Left cardiac atrium (tissue), 4 donors: ENCODE measurements at places on chromosomes 4 and X. TPM values are rescaled to one million over a fixed set of nuclear protein-coding genes. Genes with fewer than 3 reads are reported as not detected.
A peak's percentile ranks its signal among the peaks of the same experiment; 100 is the strongest.

RGN gene
- 13.9 TPM for total RNA-seq

- no peak for DNase-seq
Observed at GRCh38 chr4:116143198-116143597, 942.2 kb downstream of the TRAM1L1 start.

- no peak for DNase-seq
Observed at GRCh38 chr4:77745792-77746191, 73.4 kb downstream of the CNOT6L start.

PCDH19 gene
- total RNA-seq = 0.76 TPM

- DNase-seq = no peak
Observed at GRCh38 chr4:152427981-152428380, 107.9 kb downstream of the FBXW7 start.

- no peak for DNase-seq
Observed at GRCh38 chr4:168908851-168909273, 101.2 kb downstream of the CBR4 start.

GRCh38 chr4:25174674-25175073 lies 14.4 kb upstream of the SEPSECS start:
- DNase-seq = no peak

DNA sequence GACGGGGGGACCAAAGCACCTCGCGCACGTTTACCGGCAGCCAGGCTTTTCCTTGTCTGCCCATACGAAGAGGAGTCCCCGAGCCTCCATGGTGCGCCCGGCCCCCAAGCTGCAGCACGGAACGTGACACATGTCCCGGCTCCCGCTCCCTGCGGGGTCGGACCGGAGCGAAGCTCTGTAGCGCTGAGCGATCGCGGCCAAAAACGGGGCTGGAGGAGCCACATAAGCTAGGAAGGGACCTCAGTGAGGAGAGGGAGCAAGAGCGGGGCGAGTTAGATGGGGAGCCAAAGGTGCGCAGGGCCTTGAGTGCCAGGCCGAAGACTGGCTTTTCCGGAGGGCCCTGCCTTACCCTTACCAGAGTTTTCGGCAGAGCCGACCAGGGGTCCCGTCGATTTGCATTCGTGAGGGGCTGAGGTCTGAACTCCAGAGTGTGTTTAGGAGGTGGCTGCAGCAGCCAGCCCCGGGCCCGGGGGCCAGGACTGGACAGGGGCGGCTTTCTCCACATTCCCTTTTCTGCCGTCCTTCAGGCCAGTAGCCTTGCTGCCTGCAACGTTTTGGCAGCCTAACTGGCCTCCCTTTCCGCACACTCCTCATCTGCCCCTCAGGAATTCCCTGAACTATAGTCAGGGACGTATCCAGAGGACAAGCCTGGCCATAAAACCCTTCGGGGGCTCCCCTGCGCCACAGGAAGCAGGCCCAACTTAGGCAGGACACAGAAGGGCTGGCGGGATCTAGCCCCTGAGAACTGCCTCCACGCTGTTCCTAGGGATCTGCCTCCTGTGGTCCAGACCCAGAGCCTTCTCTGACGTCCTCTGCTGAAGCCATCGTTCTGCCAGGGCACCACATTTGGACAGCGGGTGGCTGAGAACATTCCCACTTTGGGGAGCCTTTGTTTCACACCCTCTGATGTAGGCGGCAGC lies 689 bp downstream of the SSR4 start:
- no peak for DNase-seq

GRCh38 chrX:42714981-42715700 lies 62.8 kb downstream of the PPP1R2C start:
- peak; percentile 46 for DNase-seq

DNA sequence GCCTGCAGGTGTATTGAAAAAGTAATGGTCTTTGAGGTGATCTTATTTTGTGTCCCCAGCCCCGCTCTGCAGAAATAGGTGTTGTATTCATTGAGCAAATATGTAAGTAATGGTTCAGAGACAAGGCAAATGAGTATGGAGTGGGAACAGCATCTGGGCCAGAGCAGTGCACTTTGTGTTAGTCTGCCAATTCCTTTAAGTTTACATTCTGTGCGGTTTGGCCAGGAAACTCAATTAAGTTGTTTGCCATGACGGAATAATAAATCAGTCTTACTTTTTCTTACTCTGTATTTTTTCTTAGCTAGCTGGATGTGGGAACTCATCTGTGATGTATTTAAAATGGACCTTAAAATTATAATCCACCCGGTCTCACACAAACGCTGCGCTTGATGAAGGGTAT lies 12.6 kb downstream of the DCLK2 start:
- no peak for DNase-seq

DNA sequence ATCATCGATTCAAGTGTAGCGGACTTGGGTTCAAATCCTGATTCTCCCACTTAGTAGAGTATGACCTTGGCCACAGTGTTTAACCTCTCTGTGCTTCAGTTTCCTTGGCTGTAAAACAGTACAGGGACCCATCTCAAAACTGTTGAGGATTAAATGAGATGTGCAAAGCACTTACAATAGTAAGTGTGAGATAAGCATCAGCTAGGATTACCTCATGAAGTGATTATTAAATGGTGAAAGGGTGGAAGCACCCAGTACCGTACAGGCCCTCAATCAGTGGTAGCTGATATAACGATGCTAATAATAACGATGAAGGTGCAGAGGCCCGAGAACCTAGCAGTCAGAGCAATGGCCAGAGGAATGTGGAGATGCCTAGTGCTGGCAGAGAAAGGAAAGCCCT lies 45.1 kb downstream of the PRPS1 start:
- no peak for DNase-seq

DNA sequence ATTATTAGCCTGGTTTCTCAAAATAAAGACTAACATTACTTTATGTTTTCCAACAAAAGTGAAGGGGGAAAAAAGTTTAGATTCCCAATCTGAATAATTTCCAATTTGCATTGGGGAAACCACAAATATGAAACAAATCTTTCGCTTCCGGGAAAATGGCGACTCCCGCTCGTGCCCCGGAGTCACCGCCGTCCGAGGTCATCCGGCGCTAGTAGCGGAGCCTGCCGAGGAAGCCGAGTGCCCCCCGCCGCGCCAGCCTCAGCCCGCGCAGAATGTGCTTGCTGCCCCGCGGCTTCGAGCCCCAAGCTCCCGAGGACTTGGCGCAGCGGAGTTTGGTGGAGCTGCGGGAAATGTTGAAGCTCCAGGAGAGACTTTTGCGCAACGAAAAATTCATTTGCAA lies 75.0 kb upstream of the TMPRSS11A start:
- DNase-seq = no peak

DNA sequence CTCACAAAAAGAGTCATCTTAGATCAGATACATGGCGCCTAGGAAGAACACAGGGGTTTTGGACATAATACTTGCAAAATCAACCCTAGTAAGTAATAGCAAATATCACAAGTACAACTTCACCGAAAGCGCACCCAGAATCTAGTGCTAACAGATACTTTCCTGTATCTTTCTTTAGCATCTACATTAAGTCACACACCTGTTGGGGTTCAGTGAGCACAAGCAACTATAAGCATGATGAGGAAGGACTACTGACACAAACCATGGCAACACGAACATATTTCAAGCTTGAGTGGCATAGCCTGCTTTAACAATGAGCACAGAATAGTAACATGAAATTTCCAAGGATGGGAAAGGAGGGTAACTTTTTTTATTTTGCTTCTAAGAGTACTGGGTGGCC lies 116.1 kb downstream of the GPC3 start:
- no peak for DNase-seq

CT83 gene
- not detected for total RNA-seq

DNA sequence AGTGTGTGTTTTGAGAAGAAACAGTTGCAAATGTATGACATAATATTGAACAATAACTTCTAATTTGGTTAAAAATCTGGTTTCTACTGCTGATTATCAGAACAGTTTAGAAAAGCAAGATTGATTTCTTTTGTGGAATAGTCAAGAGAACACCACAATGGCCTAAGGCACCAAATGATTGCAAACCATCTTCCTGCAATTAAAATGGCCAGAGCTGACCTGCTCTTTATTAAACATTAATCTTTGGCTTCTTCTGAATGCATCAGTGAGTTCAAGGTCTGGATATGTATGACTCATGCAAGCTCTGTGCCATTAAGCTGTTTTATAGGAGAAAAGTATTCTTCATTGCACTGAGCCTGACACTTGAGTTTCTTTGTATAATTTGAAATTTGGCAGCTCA lies 107.8 kb upstream of the PDHA2 start:
- no peak for DNase-seq

DNA sequence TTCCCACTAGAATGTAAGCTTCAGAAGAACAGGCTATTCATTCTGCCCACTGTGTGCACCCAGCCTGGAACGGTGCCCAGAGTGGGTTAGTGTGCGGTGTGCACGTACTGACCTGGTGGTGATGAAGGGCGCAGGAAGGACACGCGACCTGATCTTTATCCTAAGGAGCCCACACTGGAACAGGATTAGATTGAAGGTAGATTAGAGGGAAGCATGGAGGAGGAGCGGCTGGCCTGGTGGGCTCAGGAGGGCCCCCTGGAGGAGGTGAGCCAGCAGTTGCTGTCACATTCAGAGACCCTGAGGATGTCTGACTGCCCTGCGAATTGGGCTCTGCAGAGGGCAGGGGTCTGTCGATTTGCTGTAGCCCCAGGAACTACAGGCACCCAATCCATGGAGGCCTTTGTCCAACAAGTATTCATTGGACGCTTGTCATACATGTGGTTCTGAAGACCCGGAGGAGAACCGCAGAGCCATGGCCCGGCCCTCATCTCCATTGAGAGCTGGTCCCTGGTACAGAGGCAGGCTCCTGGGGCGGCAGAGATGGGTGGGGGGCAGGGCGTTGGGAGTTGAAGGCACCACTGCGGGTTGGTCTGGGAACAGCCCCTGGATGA lies 73.2 kb downstream of the HTRA3 start:
- no peak for DNase-seq

TMPRSS11F gene
- not detected for total RNA-seq

PABPC5 gene
- total RNA-seq = 1.2 TPM

- DNase-seq = no peak
Observed at GRCh38 chr4:60366661-60367060, 833.5 kb upstream of the ADGRL3 start.

GRCh38 chr4:38949411-38950051 lies 81.9 kb downstream of the FAM114A1 start:
- no peak for DNase-seq

GRCh38 chr4:14783011-14783877 lies 219.0 kb upstream of the CPEB2 start:
- DNase-seq = no peak

GRCh38 chr4:66855956-66856355 lies 689.3 kb downstream of the CENPC start:
- DNase-seq = no peak

ERAS gene
- total RNA-seq = not detected

NWD2 gene
- 1.1 TPM for total RNA-seq

AWAT2 gene
- total RNA-seq = not detected

SERTM2 gene
- total RNA-seq = not detected

DNA sequence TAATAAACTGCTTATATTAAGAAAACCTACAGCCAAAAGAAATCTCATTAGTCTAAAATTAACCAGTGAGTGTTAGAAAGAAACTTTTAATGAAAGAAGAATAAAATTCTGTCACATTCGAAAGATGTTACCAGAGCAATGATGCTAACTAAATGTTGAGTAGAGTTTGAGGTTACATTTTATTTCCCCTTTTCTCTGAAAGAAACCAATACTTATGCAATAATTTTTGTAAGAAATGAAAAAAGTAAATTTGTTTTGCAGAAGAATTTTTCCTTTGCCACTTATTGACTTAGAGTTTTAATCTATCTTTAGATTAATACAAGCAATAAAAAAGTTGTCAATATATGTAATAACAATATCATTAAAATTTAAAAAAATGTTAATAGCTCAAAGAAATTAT lies 574.0 kb upstream of the GALNTL6 start:
- DNase-seq = no peak

DNA sequence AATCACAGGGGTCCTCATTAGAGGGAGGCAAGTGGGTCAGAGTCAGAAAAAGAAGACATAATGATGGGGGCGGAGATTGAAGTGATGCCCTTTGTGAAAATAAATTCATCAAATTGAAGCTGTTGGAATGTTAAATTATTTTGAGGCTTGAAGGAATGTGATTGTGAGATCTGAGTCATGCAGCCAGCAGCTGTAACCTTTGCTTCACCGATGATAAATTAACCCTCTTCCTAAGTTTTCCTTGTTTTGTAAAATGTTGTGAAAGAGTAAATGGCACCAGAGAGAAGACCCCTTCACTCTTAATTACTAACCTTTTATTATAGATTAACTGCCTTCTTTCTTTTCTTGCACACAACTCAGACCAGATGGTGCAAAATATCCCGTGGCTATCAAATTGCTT lies 47.7 kb upstream of the FAM9A start:
- DNase-seq = no peak

NEUROG2 gene
- total RNA-seq = not detected

GRCh38 chrX:18039023-18039422 lies 177.9 kb upstream of the RAI2 start:
- no peak for DNase-seq

CEP135 gene
- 2.8 TPM for total RNA-seq

AADAT gene
- total RNA-seq = 1.6 TPM

DNA sequence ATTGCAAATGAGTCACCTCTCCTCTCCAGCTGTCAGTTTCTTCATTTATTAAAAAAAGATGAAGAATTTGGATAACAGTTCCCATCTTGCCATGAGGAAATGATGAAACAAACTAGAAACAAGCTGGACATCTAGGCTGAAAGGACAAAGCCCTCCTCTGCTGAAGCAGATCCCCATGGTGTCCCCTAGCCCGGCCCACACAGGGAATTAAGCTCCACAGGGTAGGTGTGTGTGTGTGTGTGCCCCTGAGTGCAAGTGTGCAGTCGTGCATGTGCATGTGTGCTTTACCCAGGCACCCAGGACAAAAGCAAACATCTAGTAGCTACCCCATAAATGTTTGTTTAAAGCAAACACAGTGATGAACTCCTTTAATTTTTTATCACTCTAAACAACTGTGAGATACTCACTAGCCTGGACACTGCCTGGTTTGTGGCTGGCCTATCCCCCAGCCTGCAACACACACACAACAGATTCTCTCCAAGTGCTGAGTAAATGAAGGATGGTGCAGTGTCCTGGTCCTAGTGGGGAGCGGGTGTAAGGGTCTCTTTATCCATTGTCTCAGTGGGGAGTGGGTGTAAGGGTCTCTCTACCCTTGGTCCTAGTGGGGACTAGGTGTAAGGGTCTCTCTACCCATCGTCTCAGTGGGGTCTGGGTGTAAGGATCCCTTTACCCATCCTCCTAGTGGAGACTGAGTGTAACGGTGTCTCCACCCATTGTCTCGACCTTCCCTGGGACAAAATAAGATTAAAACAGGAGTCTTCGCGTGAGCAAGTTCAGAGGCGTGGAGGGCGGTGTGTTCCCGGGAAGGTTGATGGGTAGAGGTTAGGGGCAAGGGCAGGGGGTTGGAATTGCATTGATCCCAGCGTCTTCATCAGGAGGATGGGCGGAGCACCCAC lies 688 bp upstream of the EVC start:
- no peak for DNase-seq

- DNase-seq = no peak
Observed at GRCh38 chr4:180436361-180436760, 1806.8 kb upstream of the TENM3 start.

GRCh38 chr4:52877694-52878093 lies 15.6 kb downstream of the RASL11B start:
- no peak for DNase-seq

DNA sequence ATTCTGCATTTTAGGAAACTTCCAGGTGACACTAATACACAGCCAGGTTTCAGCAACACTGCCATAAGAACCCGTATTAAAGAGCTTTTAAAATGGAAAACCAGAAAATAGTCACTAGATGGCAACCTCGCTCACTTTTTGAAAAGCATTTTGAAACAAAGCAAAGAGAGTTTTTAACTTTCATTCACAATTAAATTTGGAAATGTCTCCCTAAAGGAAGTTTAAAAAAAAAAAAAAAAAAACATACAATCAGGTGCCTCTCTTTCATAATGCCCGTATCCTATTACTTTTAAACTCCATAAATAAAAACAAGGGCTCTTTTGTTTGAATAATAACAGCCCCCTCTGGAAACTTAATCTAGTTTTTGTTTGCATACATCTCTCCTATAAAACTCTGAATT lies 20.3 kb downstream of the MEPE start:
- no peak for DNase-seq
